ENCODE measurements at places on chromosomes 3 and 15. TPM values are rescaled to one million over a fixed set of nuclear protein-coding genes. Genes with fewer than 3 reads are reported as not detected.

Gene BDH1
- 13.5 TPM for total RNA-seq

Gene IFT57
- 118 TPM for total RNA-seq

Gene SEMA6D
- total RNA-seq, result 10.2 TPM

GRCh38 chr3:8741581-8742261 is 8.1 kb downstream of the CAV3 start:
- DNase-seq, result no peak
- no peak overlapping the region for H3K4me3 ChIP-seq
- no peak overlapping the region for H3K27ac ChIP-seq
- H3K27me3 ChIP-seq, result no peaks in the 10 kb centered on the region
- no peaks in the 10 kb centered on the region for H3K36me3 ChIP-seq

DNA sequence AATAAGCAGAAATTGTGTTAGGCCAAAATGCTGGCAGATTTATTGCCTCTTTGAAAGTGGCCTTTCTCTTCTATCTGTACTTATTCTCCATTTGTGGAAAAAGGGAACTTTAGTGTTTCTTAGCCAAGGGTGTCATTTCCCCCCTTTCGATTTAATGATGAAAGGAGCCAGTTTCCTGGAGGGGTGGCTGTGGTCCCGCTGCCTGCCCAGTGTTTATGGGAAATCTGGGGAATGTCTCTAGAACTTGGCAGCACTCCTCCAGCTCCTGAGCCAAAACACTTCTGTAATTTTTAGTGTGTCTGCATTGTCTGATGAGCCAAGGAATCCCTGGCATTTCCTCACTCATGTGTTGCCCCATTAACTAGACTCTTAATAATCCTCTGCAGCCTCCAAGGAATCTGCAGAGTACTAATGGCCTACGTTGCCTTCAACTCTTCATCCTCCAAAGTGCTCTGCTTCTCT is 448.8 kb downstream of the GRM7 start:
- H3K4me3 ChIP-seq, result no peak overlapping the region
- H3K4me1 ChIP-seq, result peaks cover 7% of the 10 kb centered on the region
- no peak for DNase-seq
- no peaks in the 10 kb centered on the region for H3K27me3 ChIP-seq

- H3K27me3 ChIP-seq, result no peaks in the 10 kb centered on the region
- H3K4me3 ChIP-seq, result no peak overlapping the region
- H3K4me1 ChIP-seq, result no peaks in the 10 kb centered on the region
Observed at GRCh38 chr3:17407576-17407975, 334.9 kb downstream of the TBC1D5 start.

GRCh38 chr3:170889132-170889531 is 19.1 kb upstream of the RPL22L1 start:
- DNase-seq, result no peak
- no peak overlapping the region for H3K27ac ChIP-seq
- no peaks in the 10 kb centered on the region for H3K4me1 ChIP-seq
- H3K27me3 ChIP-seq, result no peaks in the 10 kb centered on the region

GRCh38 chr3:59429198-59429597 is 379.4 kb upstream of the CFAP20DC start:
- DNase-seq, result no peak
- H3K27ac ChIP-seq, result no peak overlapping the region
- no peaks in the 10 kb centered on the region for H3K36me3 ChIP-seq
- no peaks in the 10 kb centered on the region for H3K27me3 ChIP-seq
